ENCODE measurements at places on chromosomes 12 and 14. TPM values are rescaled to one million over a fixed set of nuclear protein-coding genes. Genes with fewer than 3 reads are reported as not detected.

DNA sequence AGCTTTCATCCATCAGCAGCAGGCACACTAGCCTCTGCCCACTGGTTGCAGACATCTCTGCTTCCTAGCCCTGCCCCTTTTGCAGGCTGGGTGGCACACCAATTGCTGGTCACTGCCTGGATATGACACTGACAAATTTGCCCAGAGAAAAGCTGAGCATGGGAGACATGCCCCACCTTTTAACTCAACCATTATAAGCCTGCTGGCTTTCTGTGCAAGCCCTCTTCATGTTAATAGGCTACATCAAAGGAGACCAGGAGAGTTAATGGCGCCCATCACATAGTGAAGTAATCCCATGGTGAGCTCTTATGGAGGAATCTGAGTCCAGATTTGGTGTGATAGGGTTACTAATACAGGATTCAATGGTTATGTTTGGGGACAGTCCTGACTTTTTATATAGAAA, 139.2 kb downstream of the KICS2 start:
- no peak for DNase-seq

GRCh38 chr12:11804130-11804529, 154.7 kb downstream of the ETV6 start:
- no peak for DNase-seq

DNA sequence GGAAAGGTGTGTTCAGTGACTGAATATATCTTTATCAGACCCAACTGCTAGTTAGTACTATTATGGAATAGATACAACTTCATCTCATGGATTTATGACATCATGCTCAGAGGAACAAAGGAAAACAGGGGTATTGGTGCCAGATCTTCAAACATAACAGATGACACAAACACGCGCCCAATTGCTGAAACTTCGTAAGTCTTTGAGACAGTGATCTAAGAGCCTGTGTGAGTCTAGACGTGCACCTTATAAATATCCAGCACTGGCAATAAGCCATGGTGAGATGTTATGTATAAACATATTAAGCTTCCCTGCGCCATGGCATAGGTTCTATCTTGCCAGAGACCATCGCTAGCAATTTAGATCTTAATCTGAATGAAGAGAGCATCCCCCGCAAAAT, 42.2 kb upstream of the NR2C1 start:
- no peak for DNase-seq

GRCh38 chr12:124694846-124695497, 127.6 kb upstream of the NCOR2 start:
- no peak for DNase-seq

The RHNO1 gene
- 9.4 TPM for total RNA-seq

GRCh38 chr12:99809909-99810308, 162.4 kb downstream of the GARIN6 start:
- no peak for DNase-seq

GRCh38 chr14:43651185-43651787, 855.8 kb downstream of the FSCB start:
- no peak for DNase-seq

DNA sequence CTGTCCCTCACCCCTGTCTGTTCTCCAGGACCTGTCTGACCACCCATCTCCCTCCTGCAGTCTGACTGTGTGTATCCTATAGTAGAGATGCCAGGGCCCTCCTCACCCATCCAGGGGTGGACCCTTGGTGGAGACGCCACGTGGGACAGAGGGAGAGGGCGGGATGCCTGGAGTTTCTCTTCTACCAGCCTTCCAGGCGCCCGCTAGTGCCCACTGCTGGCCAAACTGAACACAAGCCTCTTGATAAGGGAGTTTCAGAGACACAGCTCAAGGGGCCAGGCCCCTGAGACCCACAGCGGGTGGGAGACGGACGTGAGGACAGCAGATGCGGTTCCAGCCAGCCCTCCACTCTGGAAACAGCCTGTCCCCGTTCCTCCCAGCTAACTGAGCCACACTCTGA, 147.3 kb downstream of the RBM19 start:
- DNase-seq: no peak

The HOXC11 gene
- total RNA-seq: not detected

GRCh38 chr12:85017618-85018017, 18.5 kb downstream of the TSPAN19 start:
- DNase-seq: no peak

DNA sequence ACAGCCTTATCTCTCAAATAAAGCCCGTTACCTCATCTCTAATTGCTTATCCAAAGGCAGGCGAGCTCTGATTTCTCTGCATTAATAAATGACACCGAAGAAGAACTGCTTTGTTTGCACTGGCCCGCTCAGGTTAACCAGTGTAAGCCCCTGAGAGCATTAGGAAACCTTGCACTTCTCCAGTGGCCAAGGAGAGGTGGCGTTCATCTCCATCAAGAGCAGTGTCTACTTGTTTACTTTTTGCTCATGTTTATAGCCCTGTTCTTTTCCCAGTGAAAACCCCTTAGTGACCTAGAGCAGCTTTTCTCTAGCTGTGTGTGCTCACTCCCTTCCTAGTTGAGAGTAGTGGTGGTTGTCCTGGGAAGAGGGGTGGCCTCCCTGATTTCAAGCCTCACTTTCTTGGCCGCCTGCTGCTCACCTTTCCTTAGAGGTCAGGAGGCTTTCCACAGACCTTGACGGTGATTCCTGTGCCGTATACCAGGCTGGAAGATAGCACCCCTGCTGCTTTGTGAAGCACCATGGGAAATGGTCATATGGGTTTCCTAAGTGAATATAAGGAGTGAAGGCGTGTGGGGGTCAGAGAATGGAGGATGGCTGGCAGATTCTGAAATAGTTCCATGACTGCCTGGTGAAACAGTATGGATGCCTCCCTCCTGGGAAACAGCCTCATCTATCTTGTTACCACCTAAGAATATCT, 16.6 kb downstream of the FBXW8 start:
- DNase-seq: no peak

DNA sequence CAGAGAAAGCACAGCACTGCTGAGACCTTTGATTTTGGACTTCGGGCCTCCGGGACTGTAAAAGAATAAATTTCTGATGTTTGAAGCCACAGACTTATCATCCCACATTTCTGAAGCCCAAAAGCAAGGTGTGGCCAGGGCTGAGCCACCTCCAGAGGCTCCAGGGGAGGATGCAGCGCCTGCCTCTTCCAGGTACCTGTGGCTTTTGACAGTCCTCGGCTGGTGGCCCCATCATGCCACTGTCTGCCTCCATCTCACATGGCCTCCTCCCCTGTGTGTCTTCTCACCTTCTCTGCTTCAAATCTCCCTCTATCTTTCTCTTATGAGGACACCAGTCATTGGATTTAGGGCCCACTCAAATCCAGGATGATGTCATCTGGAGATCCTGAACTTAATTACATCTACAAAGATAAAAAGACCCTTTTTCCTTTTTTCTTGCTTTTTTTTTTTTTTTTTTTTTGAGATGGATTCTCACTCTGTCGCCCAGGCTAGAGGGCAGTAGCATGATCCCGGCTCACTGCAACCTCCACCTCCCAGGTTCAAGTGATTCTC, 15.4 kb downstream of the GSC start:
- DNase-seq: no peak

DNA sequence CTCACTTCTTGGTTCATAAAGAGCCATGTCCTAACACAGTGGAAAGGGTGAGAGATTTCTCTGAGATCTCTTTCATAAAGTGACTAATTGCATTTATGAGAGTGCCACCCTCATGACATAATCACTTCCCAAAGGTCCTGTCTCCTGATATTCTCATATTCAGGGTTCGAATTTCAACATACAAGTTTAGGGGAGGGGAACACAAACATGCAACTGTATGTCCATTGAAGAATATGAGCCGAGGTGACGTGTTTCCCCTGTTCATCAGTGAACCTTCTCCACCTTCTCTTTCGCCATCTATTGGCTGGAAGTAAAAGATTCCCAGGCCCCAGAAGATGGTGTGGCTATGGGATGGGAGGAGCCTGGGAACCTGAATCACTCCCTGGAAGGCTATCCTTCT, 354.2 kb upstream of the ATP2B1 start:
- DNase-seq: no peak

- no peak for DNase-seq
These were observed 38.4 kb upstream of the TMEM132C start for GRCh38 chr12:128228581-128228980.

- no peak for DNase-seq
These were observed 7.1 kb upstream of the CGRRF1 start for GRCh38 chr14:54502602-54503001.

The RNASE9 gene
- not detected for total RNA-seq

The HPD gene
- total RNA-seq: not detected

DNA sequence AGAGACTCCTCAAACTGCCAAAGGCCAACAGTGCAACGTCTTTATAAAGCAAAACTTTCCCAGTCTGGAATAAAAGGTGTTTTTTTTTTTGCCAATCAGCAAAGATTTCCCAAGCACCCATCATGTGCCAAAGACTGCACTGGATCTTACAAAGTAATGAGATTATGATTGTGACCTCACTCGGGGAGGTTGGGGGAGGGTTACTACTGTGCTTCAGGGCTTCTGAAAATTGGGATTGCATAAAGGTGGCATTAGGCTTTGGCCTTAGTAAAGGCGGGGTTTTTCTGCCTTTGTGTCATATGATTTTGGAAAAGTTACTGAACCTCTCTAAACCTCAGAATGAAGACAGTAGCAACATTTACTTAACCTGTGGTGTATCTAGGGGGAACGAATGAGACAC, 233.8 kb downstream of the DACT1 start:
- no peak for DNase-seq

The CDCA3 gene
- total RNA-seq: 3.3 TPM

DNA sequence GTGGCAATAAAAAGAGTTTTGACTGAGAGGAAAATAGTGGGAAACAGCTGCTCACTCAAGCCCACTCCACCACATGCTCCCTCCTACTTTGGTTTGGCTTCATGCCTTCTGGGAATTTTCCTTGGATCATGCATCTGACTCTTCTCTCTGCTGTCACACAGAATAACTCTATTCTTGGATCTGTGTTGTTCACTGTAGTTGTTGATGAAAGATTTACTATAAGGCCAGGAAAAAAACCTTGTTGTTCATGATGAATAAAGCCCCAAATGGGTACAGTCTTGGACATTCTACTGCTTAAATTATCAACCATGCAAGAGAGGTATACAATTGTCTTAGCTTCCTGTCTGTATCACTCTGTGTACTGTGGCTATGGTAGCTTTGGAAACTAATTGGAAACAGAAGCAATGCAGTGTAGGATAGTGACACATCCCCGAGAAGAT, 70.5 kb downstream of the TMX1 start:
- no peak for DNase-seq

- DNase-seq: no peak
These were observed 20.2 kb upstream of the MLEC start for GRCh38 chr12:120666571-120667390.

The CYP46A1 gene
- 0.09 TPM for total RNA-seq

- no peak for DNase-seq
These were observed 53.4 kb downstream of the IFNG start for GRCh38 chr12:68106160-68106559.

DNA sequence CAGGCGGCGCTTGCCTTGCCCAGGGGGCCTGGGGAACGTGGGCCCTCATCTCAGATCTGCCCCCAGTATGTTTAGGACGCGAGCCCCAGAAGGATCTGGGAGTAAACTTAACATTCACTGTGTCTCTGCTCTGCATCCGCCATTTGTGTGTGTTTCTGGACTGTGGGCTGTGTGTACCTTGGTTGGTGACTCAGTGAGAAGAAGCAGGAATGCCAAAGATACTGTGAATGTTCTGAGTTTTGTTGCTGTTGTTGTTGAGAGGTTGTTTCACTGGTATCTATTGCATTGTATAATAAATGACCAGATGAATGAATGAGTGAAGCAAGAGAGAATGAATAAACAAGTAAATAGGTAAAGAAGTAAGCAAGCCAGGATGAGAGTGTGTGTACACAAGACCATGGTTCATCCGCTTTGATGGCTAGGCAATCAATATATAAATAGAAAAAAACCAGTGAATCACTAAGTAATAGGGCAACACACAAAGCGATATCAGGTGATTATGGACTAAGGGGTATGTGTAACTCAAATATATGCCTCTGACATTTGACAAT, 20.5 kb downstream of the MEG3 start:
- no peak for DNase-seq

The TEX22 gene
- 1.8 TPM for total RNA-seq

The PRB2 gene
- total RNA-seq: not detected

DNA sequence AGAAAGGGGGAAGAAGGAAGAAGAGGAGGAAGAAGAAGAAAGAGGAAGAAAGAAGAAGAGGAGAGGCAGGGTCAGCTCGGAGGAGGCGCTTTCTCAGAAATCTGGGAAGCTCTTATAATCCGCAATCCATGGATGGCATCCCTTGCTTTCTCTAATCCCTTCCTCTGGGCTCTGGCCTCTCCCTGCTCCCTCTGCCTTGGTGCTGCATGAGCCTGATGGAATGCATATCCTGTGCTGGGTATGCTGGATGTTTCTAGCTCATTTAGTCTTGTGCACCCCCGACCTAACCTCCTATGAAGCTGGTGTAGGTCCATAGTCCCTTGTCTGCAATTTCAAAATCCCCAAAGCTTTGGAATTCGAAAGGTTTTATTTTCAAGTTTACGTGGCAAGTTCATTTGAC, 94.2 kb upstream of the MYL2 start:
- no peak for DNase-seq

DNA sequence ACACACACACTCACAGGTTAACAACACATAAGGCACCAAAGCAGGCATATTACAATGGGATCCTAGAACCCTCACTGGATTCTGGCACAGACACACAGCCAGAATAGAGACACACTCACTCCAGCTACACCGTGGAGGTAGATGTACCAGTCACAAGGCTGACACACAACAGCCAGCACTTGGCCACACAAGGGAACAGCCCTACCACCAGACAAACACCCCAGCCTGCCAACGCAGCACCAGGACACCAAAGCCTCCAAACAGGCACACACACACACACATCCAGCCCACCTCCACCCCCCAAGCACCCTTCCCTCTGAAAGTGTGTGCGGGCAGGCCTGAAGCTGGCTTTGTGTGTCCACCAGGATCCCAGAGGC, 10.9 kb upstream of the ITGB7 start:
- no peak for DNase-seq

GRCh38 chr12:67826946-67827720, 162.1 kb upstream of the IFNG-AS1 start:
- DNase-seq: no peak

DNA sequence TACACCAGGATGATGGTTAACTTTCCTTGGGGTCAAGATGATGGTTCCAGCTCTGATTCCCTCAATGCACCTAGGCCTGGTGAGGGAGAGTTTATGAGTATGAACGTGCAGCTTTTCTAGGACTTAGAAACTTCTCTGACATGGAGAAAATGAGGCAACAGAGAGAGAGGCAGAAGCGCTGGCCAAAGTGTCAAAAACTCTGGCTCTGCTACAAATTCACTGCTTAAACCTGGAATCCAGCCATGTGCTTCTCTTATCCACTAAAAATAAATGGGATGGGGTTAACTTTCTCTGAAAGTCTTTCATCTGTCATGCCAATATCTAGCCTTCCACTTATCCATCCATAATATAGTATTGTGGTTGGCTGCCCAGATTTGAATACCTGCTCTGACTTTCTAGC, 568.7 kb downstream of the MED13L start:
- no peak for DNase-seq

The RPGRIP1 gene
- total RNA-seq: not detected

- no peak for DNase-seq
These were observed 403 bp upstream of the PNP start for GRCh38 chr14:20468764-20469241.

All from natural killer cell (primary cell).